ENCODE measurements at places on chromosomes 6 and 20.

- DNase-seq, result no peak
Measured at GRCh38 chr20:19406381-19406780, 193.9 kb downstream of the SLC24A3 start.

DNA sequence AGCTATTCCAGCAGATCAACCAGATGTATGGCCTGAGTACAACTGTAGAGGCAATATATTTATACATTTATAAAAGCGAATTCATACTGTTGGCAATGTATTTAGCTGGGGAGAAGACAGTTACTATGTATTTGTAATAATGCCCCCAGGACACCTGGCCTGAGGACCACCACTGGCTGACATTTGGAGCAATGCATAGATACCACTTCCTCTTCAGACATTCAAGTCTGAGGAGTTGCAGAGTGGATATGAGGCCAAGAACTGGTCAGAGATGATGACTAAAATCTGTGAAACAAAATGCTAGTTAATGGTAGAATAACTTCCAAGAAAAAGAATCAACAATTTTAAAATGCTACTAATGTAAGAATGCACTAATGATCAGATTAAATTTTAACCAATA lies 462.3 kb downstream of the CDC5L start:
- no peak for DNase-seq

- no peak for DNase-seq
Measured at GRCh38 chr20:17276101-17276500, 49.3 kb downstream of the PCSK2 start.

DNA sequence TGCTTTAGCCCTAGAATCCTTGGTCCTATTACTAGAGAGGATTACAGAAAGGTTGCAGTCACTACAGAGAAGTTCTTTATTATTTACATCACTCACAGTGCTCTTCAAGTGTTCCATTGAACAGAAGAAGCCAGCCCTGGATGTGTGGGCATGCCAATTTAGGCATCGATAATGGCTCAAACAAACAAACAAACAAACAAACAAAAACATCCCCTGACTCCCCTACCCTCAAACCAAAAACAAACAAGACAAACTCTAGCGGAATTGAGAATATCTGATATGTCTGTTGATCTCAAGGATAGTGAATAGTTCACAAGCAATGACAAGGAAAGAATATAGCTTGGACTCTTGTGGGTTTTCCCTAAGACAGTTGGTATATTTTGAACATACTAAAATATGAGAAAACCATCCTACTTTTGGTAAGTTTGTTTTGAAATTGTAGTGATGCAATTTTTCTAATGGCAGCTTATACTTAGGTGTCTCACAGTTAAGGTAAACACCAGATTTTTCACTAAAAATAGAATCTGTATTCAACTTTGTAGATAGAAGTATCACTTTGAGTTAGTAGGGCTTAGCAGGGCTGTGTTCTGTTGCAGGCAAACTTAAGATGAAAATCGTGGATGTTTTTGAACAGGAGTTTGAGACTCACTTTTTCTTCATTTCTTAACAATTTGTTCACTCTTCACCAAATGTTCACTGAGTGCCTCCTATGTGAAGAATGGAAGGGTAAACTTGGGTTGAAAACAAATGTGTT lies 92.8 kb upstream of the FAM184A start:
- DNase-seq, result no peak

DNA sequence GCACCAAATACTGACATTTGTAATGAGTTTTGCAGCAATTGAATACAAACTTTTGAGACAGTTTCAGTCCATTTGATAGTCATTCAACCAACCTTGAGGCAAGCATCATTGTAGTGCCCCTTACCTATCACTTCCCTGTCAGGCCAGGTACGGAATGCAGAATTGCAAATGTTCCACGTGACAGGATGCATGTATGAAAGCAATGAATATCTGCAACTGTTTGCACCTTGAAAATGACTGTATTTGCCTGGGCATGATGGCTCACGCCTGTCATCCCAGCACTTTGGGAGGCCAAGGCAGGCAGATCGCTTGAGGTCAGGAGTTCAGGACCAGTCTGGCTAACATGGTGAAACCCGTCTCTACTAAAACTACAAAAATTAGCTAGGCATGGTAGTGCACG lies 146.0 kb upstream of the SCGN start:
- no peak for DNase-seq

- DNase-seq, result no peak
Measured at GRCh38 chr6:145643760-145644159, 91.6 kb downstream of the EPM2A start.

- no peak for DNase-seq
Measured at GRCh38 chr20:43870484-43870883, 44.2 kb upstream of the TOX2 start.

DNA sequence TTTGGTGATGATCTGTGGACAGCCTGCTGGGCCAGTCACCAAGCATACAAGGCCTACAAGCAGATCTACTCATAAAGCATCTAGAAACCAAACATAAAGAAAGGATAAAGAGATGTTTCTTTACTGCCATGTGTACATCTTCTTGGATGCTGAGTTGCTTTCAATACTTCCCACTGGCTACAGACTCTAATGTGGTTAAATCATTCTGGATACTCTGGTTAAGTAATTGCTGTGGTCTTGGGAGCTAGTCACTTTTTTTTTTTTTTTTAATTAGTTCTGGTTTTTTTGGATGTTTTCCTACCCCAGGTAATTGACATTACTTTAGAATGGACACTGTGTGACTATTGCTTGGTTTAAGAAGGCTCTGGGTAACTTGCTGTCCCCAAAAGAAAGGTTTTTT lies 215.4 kb upstream of the RUNX2 start:
- no peak for DNase-seq

- DNase-seq, result no peak
Measured at GRCh38 chr6:4447639-4448330, 312.4 kb upstream of the ECI2 start.

DNA sequence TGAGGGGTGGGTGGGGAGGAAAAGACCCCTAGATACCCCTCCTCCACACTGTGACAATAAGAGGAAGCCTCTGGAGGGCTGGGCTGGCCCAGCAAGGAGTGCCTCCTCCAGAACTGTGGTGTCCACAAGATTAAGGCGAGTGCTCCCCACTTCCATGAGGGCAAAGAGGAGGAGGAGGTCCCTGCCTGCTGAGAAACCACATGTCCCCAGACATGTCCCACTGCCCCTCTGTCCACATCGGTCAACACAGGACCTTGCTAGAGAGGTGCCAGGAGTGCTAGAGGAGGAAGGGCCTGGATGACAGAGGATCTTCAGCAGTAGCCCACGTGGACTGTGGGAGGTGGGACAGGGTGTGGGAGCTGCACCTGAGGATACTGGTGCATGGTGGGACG lies 3.1 kb downstream of the RAET1G start:
- no peak for DNase-seq

- no peak for DNase-seq
Measured at GRCh38 chr6:166341977-166342348, 382 bp downstream of the SFT2D1 start.

DNA sequence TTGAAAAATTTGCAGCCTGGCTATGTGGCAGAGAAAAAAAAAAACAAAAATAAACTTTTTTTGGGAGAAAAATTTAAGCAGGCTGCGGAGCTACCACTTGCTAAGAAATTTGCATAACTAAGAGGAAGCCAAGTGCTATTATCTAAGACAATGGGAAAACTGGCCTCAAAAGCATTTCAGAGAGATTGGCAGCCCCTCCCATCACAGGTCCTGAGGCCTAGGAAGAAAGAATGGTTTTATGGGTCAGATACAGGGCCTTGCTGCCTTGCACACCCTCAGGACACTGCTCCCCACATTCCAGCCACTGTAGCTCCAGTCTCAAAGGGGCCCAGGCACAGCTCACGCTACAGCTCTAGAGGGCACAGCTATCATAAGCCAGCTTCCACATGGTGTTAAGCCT lies 777.9 kb downstream of the TENT5A start:
- DNase-seq, result no peak

DNA sequence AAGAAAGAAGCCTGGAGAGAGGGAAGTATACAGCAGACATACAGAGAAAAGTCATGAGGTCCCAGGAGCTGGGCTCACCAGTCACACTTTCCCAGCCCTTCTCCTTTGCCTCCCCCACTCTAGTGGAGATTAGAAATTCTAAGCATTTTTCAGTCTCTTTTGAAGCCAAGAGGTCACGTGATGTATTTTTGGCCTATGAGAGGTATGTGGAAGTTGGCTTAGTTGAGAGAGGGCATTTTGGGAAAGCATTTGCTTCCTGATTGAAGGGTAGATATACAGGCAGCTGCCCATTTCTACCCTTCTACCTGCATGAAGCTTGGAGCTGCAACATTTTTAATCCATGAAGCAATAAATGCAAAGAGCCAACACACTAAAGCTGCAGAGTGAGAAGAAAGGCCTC lies 106.0 kb upstream of the TNFAIP3 start:
- DNase-seq, result no peak

- no peak for DNase-seq
Measured at GRCh38 chr6:16756660-16757255, 4.5 kb downstream of the ATXN1 start.

Data from NCI-H2171 treated with DMSO at 0.1 percent for 48 hours (cell line).